Skin of body (tissue), 3 donors: ENCODE measurements at places on chromosomes 4 and X. TPM values are rescaled to one million over a fixed set of nuclear protein-coding genes. Genes with fewer than 3 reads are reported as not detected.

GRCh38 chr4:108919226-108919893 lies 156.5 kb upstream of the ETNPPL start:
- DNase-seq = no peak

GRCh38 chrX:49120091-49120490 lies 3.4 kb downstream of the GPKOW start:
- no peak for DNase-seq

- DNase-seq = peak; percentile 4
Measured at GRCh38 chrX:109720947-109721346, 12.1 kb downstream of the ACSL4 start.

DNA sequence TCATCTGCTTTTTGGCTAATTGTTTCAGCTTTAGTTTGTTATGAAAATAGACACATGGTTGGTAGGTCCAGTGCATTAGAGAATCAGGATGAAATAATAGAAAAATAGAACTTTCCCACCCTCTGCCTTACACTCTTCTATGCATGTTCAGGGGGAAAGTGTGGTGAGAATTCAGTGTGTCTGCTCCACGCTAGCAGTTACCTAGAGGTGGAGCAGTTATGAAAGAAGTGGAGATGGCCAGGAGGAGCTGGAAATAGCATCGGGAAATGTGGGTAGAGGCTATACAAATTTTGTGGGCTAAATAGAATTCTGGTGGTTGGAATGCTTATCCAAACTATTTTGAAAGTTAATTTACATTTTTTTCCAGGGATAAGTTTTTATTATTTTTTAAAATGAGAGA lies 91.4 kb upstream of the MAD2L1 start:
- no peak for DNase-seq

DNA sequence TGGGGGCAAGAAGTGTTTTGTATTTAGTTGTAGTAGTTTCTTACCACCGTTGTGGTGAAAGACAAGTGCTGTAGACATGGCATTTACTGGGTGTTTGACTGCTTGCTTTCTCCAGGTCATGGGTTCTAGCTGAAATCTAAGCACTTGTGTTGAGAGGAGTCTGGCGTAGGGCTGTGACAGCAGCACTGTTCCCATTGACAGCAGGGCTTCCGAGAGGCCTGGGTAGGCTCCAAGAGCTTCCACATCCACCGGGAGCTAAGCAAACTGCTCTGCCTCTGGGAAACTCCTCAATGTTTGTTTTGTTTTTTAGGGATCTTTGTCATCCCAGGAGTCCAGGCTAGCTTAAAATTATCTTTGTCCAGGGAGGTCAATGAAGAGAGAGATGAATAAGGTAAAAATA lies 44.3 kb downstream of the BMPR1B start:
- no peak for DNase-seq

Gene IGFBP7
- total RNA-seq = 85.4 TPM

Gene ACOX3
- total RNA-seq = 27.2 TPM

Gene GPR173
- total RNA-seq = 4.8 TPM

Gene P2RY8
- 0.99 TPM for total RNA-seq

Gene ATOH1
- 0.30 TPM for total RNA-seq
